CD4-positive, CD25-positive, alpha-beta regulatory T cell (primary cell): ENCODE measurements at places on chromosomes 3 and 15. TPM values are rescaled to one million over a fixed set of nuclear protein-coding genes. Genes with fewer than 3 reads are reported as not detected.

- no peak for DNase-seq
Observed at GRCh38 chr3:110928016-110928662, 143.5 kb upstream of the NECTIN3 start.

The GPR15 gene
- total RNA-seq = 5.7 TPM

DNA sequence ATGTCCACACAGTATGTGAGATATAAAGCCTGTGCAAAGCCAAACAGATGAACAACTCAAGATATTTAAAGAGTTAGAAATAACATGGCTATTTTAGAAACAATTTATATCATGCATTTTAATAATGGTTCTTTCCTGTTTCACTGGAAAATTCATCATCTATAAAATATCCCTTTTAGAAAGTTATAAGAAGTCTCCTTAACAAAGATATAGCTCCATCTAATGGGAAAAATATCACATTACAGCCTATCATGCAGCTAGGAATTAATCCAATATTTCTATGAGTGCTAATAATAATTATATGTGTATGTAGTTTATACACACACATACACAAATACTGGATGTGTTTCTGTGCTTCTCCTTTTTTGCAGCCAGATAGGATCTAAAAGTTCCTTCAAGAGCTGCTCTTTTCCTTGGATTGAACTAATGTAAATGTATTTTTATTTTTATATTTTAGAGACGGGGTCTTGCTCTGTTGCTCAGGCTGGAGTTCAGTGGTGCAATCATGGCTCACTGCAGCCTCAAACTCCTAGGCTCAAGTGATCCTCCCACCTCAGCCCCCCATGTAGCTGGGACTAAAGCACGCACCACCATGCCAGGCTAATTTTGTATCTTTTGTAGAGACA, 21.6 kb downstream of the RPL22L1 start:
- DNase-seq = no peak

DNA sequence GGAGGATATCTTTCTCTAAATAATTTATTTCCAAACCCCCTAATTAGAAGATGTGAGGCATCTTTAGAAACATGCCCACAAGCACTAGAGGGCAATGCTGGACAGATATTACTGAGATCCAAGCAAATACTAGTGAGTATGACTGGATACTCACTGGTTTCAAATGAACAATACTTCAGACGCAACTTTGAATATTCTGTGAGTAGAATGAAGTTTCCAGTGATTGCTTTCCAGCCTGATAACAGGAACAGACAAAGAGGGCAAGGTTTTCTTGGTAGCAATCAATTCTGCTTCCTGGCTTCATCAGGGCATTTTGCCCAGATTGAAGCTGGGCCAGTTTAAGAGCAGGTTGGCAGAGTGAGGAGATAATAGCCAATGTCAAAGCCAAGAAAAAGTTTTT, 442.6 kb upstream of the PDZRN3 start:
- DNase-seq = no peak

DNA sequence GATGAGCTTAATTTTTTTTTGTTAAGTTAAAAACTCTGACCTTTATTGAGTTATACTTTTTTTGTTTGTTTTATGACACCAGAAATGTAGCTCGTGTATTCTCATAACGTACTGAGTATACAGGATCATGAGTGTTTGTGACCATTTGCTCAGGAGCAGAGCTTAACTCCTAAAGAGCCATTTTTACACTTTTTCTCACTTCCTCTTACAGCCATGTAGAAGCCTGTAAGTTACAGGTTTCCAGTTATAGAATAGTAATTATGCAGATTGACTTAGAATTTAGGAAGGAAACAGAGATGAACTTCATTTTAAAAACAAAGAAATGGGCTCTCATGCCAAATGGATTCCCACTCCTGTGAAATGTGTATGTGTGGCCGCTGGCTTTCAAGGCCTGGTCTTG, 151.7 kb downstream of the MCTP2 start:
- no peak for DNase-seq

- DNase-seq = no peak
Observed at GRCh38 chr15:59516655-59517461, 78.9 kb downstream of the FAM81A start.

The NR1I2 gene
- total RNA-seq = 0.20 TPM

The GOLGA6L7 gene
- not detected for total RNA-seq

The PLIN1 gene
- total RNA-seq = not detected
